ENCODE measurements at places on chromosomes 5 and 9. TPM values are rescaled to one million over a fixed set of nuclear protein-coding genes. Genes with fewer than 3 reads are reported as not detected.

The REEP2 gene
- 0.95 TPM for total RNA-seq

The ADAMTS6 gene
- 0.42 TPM for total RNA-seq

The PDE6A gene
- 1.0 TPM for total RNA-seq

The FOXD1 gene
- total RNA-seq = 2.2 TPM

The CBY3 gene
- total RNA-seq = not detected

The ACER2 gene
- total RNA-seq = 10.0 TPM

The ZBTB26 gene
- total RNA-seq = 4.9 TPM

The OR1L4 gene
- total RNA-seq = not detected

The C9orf50 gene
- not detected for total RNA-seq

The SOX30 gene
- total RNA-seq = not detected

The ERMP1 gene
- 21.9 TPM for total RNA-seq

The BTNL9 gene
- total RNA-seq = 14.3 TPM

The SPINK13 gene
- total RNA-seq = not detected

The FNBP1 gene
- 36.6 TPM for total RNA-seq

The PCDHGB1 gene
- total RNA-seq = 1.1 TPM

The ITK gene
- 5.2 TPM for total RNA-seq

The FOXI1 gene
- 5.3 TPM for total RNA-seq

The SARDH gene
- total RNA-seq = not detected

The LIX1 gene
- 0.19 TPM for total RNA-seq

The TXNDC8 gene
- not detected for total RNA-seq

The COL27A1 gene
- total RNA-seq = 16.1 TPM

The PCDHGA6 gene
- total RNA-seq = 3.6 TPM

The GRXCR2 gene
- total RNA-seq = not detected

The KIF12 gene
- 0.53 TPM for total RNA-seq

The EPB41L4B gene
- 31.6 TPM for total RNA-seq

The PLEKHG4B gene
- 2.1 TPM for total RNA-seq

The SCGB3A2 gene
- total RNA-seq = not detected

The CYLC2 gene
- total RNA-seq = not detected

The GBA2 gene
- 53.7 TPM for total RNA-seq

The TAF11L5 gene
- not detected for total RNA-seq

The PCYOX1L gene
- 5.6 TPM for total RNA-seq

The DOK3 gene
- total RNA-seq = 1.5 TPM

The NEUROG1 gene
- total RNA-seq = not detected

The TRPM6 gene
- 0.15 TPM for total RNA-seq

The GPRIN1 gene
- total RNA-seq = 0.72 TPM

The TAS2R1 gene
- not detected for total RNA-seq

The DOCK8 gene
- 5.1 TPM for total RNA-seq

The ZBTB43 gene
- total RNA-seq = 27.3 TPM

The RNF130 gene
- 42.8 TPM for total RNA-seq

The SEMA4D gene
- 59.2 TPM for total RNA-seq

The INSL6 gene
- not detected for total RNA-seq

The RASGEF1C gene
- not detected for total RNA-seq

The NRARP gene
- 37.8 TPM for total RNA-seq

The GCNT4 gene
- 4.2 TPM for total RNA-seq

The CSF1R gene
- 25.8 TPM for total RNA-seq

The ADRA1B gene
- total RNA-seq = 2.0 TPM

The SOWAHA gene
- 0.91 TPM for total RNA-seq

The IZUMO3 gene
- not detected for total RNA-seq

Measured in lower leg skin (tissue), 4 donors.